ENCODE measurements at places on chromosomes 1 and 21.

GRCh38 chr1:147541672-147542568 is 619 bp downstream of the BCL9 start:
- peak; percentile 40 for DNase-seq

DNA sequence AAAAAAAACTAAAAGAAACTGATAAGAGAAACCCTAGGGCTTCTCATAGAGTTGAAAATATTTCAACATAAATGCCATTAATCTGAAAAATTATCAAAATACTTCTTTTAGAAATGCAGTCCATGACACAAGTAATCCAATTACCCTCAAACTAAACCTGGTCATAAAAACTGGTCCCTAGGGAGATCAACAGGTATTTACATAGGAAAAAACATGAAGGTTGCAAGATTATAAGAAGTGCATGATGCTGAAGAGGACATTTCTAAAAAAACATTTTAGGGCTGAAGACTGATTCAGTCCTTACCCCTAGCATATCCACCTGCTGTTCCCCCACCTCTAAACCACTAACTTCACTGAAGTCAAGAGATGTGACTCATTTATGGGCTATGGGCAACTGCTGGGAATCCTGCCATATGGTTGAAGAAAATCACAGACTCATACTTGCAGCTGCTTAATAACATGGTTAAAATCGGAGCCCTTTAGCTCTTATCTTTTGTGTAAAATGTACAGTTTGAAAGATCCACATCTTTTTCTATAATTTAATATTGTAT is 131.0 kb upstream of the RUNX1 start:
- DNase-seq: peak; percentile 93

DNA sequence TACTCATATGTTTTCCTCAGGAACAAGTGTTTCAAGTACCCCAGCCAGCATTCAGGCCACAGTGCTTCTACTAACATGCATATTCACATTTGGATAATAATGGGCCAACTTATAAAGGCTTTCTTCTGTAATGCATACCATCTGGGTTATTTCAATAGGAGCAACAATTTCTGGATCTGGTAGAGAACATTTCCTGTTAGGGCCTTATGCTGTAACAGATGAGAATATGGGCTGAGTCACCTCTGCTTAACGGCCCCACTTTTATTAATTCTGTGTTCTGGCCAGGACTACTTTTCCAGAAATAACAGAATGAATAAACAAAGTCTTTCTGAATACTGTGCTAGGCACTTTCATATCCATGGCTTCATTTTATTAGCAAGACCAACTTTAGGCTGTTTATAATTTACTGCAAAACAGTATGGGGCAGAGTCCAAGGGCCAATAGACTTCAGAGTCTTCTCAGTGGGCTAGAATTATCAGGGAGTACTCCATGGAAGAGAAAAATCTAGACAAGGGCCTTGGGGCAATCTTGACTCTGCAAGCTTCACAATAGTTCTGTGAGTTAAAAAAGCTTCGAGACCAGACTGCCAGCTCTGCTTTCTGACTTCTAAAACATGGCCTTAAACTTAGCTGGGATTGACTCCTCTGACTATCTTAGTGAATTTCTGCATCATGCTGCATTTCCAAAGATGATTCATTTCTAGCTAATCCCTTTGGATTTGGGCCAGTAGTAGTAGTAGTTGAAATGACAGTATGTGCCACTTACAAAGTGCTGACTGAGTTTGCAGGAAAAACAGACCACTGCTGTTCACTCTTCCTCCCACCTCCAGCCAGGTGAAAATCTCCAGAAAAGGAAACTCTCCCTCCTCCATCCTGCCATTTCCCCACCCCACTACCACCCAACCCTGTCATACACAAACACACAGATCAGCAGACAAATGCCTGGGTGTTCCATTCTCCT is 8.2 kb upstream of the SSX2IP start:
- DNase-seq: peak; percentile 84

- DNase-seq: no peak
Measured at GRCh38 chr1:214472364-214472763, 79.0 kb downstream of the PTPN14 start.

- DNase-seq: no peak
Measured at GRCh38 chr21:45032332-45032731, 42.0 kb upstream of the ADARB1 start.

DNA sequence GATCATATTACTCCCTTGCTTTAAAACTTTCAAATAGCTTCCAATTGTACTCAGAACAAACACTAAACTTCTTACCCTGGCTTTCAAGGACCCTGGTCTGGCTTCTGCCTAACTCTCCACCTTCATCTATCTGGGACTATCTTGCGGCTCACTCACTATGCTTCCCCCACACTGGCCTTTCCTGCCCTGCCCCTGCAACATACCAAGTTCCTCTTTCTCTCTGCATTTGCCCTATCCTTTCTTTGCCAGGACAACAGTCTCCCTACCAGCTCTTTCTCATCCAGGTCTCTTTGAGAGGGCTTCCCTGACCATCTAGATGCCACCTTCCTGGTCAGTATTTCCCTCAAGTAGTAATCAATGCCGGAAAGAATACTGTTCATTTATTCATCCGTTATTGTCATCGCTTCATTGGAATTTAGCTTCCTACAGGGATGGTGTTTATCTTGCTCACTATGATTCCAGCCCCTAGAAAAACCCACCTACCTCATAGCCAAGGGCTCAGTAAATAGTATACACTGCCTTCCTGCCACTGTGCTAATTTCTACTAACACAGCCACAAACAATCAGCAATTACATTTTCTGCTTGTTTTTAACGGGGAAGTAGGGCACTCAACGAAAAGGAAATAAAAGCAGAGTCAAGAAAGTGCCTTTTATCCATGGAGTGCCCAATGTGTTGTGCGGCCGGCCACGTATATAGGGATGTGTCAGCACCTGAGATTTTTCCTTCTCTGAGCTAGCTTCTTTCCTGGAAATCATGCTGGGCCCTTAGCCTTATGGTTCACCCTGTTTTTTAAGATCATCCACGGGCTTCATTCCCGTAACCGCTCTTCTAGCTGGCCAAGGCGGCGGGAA is 521 bp upstream of the CDC7 start:
- DNase-seq: no peak

DNA sequence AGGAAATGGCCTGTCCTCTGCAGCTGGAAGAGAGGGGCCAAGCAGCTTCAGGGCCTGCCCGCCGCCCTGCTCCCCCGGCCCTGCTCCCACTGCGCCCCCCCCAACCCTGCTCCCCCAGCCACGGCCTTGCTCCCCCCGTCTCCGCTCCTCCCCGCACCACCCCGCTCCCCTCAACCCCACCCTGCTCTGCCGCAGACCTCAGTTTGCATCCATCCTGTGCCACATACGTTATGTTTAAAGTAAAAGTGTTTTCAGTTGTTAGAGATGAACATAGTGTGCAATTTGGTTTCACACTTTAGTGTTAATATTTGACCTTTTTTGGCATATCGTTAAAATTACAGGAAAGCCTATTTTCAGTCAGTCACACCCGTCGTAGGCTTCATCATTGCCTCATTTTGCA is 34.1 kb upstream of the DIP2A start:
- no peak for DNase-seq
